ENCODE measurements at places on chromosomes 16 and 17.
A peak's percentile ranks its signal among the peaks of the same experiment; 100 is the strongest.

- DNase-seq, result peak; percentile 42
Observed at GRCh38 chr16:67169642-67170167, 633 bp upstream of the NOL3 start.

DNA sequence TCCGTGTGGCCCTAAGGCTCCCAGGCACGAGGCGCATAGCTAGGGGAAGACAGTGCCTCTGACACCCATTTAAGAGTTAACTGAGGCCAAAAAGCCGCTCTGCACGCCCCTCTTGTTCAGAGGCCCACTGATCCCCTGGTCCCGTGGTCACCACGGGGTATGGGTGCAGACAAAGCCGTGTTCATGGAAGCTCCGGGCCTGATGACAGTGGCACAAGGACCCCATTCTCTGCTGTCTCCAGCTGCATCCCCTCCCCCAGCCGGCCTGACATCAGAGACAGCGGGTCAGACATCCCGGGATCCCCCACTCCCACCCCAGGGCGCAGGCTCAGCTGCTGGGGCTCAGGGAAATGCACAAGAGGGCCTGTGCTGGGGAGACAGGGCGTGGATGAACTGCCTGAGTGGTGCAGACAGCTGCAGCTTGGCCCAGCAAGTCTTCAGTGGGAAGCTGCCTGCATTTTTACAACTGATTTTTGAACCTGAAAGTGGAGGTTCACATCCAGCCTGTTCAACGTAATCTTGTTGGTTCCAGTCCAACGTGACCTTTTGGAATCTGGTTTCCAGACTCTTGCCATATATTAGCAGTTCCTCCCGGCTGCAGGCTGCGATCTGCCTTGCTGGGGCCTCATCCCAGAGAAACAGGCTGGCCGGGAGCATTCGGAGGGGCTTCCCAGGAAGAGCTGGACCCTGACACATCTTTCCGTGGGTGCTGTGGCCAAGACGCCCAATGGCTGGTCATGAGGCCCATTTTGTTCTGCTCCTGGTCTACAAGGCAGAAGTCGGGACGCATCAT lies 9.7 kb upstream of the BAHCC1 start:
- DNase-seq, result no peak

DNA sequence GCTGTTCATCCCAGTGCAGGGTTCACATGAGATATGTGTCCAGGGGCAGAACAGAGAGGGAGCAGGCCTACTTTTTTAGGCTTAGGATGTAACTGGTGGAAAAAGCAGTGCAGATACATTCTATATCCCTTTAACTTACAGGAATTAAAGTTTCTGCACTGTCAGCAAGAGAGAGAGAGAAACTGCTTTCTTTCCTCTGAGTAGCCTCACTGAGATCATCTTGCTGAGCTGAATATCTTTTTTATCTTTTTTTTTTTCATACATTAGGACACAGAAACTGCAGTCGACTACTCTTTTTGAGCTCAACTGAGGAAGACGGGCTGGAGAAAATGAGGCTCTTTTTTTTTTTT lies 50.1 kb downstream of the CNGB1 start:
- no peak for DNase-seq

DNA sequence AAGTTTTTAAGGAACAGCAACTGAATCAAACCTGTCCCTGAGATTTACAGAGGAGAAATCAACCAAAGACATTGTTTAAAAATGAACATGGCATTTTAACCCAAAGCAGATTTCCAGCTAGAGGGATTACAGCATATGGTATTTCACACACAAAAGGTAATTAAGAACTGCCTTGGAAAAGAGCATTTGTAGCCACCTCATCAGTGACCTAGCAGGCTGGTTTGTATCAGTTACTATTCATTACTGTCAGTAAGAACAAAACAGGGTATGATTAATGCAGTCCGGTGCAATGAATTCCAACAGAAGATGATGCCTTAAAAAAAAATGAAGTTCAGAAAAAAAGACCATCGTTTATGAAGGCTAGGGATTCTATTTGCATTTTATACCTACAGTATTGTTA lies 219.9 kb downstream of the CHD9NB start:
- DNase-seq, result no peak

GRCh38 chr16:13906168-13907089 lies 13.5 kb upstream of the ERCC4 start:
- no peak for DNase-seq

Data from EL (cell line).